ENCODE measurements at places on chromosomes 2 and 18. TPM values are rescaled to one million over a fixed set of nuclear protein-coding genes. Genes with fewer than 3 reads are reported as not detected.

Gene LRATD1
- 28.0 TPM for polyA plus RNA-seq

Gene ATAD2B
- 16.3 TPM for polyA plus RNA-seq

Gene GRHL1
- 6.8 TPM for polyA plus RNA-seq

Gene KCNJ13
- polyA plus RNA-seq = 2.0 TPM

Gene TANC1
- 64.4 TPM for polyA plus RNA-seq

Gene SCG2
- 0.54 TPM for polyA plus RNA-seq

Gene GPC1
- polyA plus RNA-seq = 46.6 TPM

Gene ADAM23
- 5.1 TPM for polyA plus RNA-seq

Gene VIT
- polyA plus RNA-seq = not detected

Gene RPL37A
- 2,549 TPM for polyA plus RNA-seq

Gene TEX44
- not detected for polyA plus RNA-seq

Gene XDH
- polyA plus RNA-seq = 0.62 TPM
